Activated naive CD4-positive, alpha-beta T cell treated with anti-CD3 and anti-CD28 coated beads for 36 hours (primary cell): ENCODE measurements at places on chromosomes 16 and 17.
A peak's percentile ranks its signal among the peaks of the same experiment; 100 is the strongest.

DNA sequence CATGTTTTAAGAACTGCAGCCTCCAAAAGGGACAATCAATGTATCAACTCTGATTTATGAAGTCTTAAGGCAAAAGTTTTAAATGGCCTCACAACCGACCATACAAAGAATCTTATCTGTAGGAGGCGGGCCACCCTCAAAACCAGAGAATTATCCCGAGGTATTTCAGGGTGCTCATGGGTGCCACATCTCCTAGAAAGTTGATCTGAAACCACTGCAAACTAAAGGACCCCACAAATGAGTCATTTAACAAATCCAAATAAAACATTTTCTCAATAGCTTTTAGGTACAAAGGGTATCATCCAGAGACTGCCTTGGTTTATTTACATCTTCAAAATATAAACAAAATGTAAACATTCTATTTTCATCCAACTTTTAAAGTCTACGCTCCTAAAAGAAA, 6.8 kb downstream of the ERN1 start:
- no peak for DNase-seq

DNA sequence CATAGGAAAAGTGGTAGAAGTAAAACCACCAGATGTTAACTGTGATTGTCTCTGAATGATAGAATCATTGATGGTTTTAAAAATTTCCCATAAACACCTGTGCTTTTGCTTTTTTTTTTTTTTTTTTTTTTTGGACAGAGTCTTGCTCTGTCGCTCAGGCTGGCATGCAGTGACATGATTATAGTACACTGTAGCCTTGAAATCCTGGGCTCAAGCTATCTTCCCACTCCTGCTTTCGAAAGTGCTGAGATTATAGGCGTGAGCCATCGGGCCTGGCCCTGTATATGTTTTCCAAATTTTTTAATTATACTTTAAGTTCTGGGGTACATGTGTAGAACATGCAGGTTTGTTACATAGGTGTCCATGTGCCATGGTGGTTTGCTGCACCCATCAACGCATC, 80.5 kb downstream of the NF1 start:
- DNase-seq, result no peak

DNA sequence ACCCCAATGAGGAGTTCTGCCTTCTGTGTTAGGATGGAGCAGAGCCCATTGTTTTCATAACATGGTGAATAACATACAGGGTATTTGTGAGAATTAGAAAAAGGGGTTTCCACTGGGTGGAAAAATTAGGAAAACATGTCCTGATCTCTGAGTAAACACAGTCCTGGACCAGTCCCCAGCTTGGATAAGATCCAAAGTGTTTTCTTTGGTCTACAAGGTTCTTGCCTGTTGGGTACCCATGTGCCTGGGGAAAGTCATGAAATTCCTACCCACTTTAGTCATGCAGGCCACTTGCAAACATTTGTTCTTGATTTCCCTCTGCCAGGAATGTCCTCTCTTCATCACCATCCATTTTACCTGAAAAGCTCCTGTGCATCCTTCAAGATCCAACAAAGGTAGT, 164.8 kb upstream of the DYNLRB2 start:
- DNase-seq, result no peak

DNA sequence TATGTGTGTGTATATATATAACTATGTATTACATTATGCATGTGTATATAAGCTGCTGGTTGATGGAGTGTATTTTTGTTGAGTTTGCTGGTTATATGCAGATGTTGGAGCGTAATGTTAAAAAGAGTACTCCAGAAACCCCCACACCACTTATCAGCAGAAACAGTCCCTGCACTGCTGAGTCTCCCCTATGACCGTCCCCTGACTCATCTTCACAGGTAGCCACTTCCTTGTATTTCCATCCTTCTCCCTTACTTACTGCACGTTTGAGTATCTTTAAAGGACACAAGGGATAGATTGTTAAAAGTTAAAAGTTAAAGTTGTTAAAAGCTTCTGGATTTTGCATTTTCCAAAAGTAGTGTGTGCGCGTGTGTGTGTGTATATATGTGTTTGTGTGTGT, 853.9 kb upstream of the EEF2KMT start:
- DNase-seq, result no peak

DNA sequence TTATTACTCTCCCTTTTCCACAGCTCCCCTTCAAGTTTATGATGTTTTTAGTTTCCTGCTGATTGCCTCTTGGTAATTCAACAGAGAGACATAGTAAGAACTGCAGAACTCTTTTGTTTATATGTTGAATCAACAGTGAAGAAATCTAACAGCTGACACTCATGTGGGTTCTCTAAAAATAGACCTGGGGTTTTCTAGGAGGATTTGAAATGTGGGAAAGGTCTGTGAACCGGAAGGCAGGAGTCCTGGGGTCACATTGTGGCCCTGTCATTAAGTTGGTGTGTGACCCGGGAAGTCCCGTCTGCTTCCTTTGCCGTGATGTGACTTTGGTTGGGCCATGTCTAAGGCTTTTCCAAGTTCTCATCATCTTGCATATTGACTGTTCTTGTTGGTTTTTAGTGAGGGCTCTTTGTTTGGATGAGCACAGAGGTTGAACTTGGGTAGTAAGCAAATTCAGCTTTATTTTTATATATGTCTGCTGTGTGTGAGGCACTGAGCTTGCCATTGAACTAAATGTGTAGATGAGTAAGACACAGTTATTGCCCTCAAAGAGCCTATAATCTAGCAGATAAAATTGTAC, 48.5 kb upstream of the HS3ST3A1 start:
- no peak for DNase-seq

GRCh38 chr17:6374761-6375312, 60.1 kb downstream of the AIPL1 start:
- DNase-seq, result peak; percentile 92

GRCh38 chr16:72424757-72425156, 252.8 kb upstream of the PMFBP1 start:
- DNase-seq, result no peak

- DNase-seq, result peak; percentile 66
Measured at GRCh38 chr16:54193665-54194333, 92.8 kb downstream of the IRX3 start.
